ENCODE measurements at places on chromosomes 1 and 21.
A peak's percentile ranks its signal among the peaks of the same experiment; 100 is the strongest.

DNA sequence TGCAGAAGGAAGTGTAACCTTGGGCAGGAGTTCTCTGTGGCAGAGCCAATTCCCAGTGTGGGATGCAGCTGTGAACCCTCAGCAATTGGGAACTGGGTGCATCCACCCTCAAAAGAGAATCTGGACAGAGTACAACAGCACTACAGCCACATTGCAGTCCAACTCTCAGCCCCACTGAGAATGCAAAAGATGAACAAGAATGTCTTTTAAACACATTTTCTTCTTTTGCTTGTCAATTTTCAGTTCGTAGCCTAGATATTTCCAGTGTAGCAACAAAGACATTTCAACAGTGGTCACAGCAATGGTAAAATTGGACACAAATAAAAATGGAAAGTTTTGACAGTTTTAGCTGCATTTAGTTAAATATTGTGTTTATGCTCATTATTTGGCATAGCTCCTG lies 114.0 kb upstream of the APP start:
- DNase-seq = no peak

DNA sequence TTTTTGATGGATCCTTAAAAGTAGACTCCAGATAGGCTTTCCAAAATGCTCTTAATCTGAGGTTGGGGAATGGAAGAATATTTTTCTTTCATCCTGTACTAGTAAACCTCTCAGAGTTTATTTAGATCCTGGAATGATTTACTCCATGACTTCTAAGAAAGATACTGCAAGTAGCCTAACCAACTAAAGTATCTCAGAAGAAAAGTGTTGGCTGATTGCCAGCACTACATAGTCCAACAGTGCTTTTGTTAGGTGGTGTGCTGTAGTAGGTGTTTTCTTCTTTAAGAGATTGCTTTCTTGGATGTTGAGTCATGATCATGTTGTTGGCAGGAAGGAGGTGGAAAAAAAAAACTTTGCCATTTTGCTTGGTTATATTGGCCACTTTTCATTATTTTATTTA lies 119.8 kb downstream of the OSBPL9 start:
- DNase-seq = peak; percentile 25

DNA sequence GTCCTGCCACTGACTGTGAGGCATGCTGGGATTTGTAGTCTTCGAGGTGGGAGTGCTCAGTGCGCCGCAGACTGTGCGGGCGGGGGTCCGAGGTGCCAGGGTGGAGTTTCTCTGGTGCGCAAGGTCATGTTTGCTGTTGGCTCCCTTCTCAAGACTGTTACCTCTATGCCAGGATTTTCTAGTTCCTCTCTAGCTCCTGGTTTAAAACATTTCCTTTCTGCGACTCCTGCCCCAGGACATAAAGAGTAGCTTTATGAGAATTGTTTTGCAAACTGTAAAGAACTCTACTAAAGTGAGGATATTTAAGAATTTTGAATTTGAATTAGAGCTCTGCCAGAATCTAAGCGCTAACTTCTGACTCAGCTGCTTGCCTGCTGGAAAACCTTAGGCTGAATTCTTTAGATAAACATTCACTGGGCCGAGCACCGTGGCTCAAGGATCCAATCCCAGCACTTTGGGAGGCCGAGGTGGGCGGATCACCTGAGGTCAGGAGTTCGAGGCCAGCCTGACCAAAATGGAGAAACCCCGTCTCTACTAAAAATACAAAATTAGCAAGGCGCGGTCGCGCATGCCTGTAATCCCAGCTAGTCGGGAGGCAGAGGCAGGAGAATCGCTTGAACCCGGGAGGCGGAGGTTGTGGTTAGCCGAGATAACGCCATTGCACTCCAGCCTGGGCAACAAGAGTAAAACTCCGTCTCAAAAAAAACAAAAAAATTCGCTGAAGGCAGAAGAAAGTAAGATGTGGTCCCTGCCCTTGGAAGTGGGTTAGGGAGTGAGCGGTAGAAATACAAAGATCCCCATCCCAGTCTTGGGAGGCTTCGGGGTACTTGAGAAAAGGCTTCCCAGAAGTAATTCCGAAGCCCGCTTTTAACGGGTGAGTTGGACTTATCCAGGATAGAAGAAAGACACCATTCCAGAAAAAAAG lies 992 bp upstream of the USP48 start:
- peak; percentile 80 for DNase-seq

DNA sequence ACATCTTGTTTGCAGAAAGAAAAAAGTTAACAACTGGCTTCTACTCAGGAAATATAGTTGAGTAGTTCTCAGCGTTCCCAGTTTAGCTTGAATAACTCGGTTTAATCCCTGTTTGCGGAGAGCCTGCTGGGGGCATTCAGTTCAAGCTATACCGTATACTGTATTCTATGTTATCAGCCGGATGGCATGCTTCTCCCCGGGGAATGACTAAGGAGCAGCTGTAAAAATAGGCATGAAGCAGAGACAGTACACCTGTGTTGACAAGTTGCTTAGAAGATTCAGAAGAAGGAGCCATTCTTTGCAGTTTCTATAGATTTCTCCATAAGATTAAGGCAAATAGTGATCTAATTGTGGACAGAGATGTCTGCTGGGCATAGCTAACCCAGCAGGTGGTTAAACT lies 267.8 kb upstream of the NCAM2 start:
- DNase-seq = no peak

- DNase-seq = no peak
Measured at GRCh38 chr1:66940981-66941380, 16.2 kb downstream of the MIER1 start.

DNA sequence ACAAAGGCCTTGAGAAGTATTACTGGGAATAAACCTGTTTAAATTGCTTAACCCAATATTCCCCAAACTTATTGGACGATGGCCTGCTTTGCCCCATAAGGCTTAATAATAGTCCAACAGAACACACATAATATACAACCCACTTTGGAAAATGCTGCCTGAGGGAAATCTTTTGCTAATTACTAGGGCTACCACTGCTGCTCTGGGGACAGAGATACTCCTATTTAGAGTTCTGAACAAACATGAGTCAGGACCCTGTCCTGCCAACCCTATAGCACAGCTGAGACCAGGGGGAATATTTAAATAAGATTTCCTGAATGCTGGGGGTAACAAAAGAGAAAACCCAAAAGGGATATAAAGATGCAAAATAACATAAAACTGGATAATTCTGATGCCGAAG lies 139.1 kb downstream of the BRINP2 start:
- DNase-seq = no peak

- no peak for DNase-seq
Measured at GRCh38 chr1:150550222-150551050, 1.2 kb downstream of the ADAMTSL4 start.

- no peak for DNase-seq
Measured at GRCh38 chr1:94058766-94059165, 62.2 kb downstream of the ABCA4 start.

- no peak for DNase-seq
Measured at GRCh38 chr1:181911715-181912114, 149.8 kb downstream of the ZNF648 start.

DNA sequence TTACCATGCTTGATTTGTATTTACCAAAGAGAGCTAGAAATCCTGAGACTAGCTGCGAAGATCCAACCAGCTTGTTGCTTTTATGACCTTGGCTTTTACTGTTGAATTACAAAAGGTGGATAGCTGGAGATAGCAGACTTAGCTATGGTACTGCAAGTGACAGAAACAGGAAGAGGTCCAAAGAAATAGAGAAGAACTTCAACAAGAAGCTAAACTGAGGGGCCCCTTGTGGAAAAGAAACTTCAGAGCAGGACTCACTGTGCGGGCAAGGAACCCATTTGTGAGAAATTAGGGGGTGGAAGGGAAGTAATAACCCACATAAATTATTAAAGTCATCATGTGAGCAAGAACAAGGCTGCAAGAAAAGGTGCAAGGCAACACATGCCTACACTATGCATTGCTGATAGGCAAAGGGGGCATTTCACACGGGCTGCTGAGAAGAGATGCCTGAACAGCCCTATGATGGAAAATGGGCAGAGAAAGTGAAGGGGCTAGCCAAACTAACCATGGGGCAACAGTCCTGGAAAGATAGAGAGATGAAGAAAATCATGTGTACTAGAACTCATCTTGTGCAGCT lies 116.6 kb upstream of the PRDX6 start:
- DNase-seq = no peak

GRCh38 chr1:116130356-116130755 lies 19.2 kb downstream of the MAB21L3 start:
- DNase-seq = no peak

GRCh38 chr1:194786027-194786426 lies 1599.6 kb upstream of the B3GALT2 start:
- no peak for DNase-seq

- DNase-seq = no peak
Measured at GRCh38 chr1:212586206-212587015, 22.1 kb upstream of the ATF3 start.

DNA sequence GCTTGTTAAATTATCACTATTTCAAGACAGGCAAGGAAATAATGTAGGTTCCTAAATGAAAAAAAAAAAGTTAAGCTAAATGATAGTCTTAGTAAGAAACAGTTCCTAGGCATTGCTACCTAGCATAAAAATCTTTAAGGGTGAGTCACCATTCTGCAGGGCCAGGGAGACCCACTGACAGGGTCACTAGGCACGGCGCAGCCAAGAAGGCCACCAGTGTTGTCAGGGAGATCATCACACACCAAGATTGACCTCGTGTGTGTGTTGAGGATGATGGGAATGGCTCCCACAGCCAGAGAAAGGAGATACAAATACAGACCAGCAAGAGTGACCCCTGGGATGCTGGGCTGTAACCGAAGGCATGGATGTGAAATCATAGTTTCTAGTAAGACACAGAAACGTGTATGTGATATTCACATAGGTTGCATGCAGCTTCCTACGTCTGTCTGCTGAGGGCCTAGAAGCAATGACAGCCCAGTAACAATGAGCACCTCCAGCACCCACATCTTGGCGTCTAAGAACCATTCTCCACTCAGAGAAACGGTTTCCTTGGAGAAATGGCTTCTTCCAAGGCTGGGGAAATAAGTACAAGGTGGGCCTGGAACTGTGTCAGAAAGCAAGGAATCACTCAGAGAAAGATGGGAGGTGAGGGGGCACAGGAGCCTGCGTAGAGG lies 29.1 kb downstream of the RIPK4 start:
- no peak for DNase-seq

GRCh38 chr1:16986962-16987361 lies 6.5 kb upstream of the MFAP2 start:
- no peak for DNase-seq

DNA sequence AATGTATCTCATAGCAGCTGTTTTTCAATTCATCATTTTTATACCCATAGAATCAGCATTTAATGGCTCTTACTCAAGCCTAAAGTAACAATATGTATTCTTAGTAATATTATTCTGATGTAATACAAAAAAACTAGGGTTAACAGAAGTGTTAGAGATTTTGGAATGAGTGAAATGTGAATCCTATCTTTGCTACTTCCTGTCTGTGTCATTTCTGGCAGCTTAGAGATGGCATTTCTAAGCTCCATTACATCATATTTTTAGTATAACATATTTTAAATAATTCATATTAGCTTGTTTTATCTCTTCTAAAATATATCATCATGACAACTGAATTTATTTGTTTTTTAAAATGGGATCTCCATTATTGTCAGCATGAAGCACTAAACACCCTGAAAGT lies 90.2 kb downstream of the LRRC7 start:
- DNase-seq = no peak

DNA sequence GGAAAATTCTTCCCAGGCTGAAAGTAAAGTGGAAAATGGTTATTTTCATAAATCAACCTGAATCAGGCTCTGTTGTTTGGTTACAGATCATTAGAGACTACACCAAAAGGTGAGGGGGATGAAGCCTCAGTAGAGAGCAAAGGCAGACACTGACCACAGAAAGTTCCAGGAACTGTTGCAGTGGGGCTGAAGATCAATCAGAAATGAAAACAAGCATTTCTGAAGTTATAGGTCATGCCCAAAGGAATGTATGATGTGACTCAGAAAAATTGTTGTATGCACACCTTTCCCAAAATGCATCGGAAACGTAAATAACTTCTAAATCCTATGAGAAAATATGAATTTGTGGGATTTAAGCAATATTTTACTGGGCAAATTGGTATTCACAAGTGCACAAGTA lies 63.3 kb downstream of the FYB2 start:
- no peak for DNase-seq

DNA sequence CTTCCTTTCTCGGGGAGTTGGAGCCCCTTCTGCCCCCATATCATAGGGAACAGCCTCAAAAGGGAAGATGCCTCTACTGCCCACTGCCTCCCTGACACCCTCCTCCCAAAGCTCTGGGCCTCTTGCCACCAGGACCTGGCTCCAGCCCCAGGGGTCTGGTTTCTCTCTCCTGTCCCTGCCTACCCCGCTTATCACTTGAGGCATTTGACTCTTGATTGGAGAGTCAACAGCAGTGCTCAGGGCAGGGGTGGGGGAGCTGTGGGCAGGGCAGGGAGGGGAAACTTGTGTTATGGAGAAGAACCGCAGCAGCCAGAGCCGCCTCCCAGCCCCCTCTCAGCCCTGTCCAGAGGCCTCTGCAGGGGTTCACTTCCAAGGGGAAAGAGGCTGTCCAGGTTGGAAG lies 573 bp downstream of the TRIM63 start:
- DNase-seq = no peak

- no peak for DNase-seq
Measured at GRCh38 chr1:24735509-24736375, 9.5 kb upstream of the CLIC4 start.

DNA sequence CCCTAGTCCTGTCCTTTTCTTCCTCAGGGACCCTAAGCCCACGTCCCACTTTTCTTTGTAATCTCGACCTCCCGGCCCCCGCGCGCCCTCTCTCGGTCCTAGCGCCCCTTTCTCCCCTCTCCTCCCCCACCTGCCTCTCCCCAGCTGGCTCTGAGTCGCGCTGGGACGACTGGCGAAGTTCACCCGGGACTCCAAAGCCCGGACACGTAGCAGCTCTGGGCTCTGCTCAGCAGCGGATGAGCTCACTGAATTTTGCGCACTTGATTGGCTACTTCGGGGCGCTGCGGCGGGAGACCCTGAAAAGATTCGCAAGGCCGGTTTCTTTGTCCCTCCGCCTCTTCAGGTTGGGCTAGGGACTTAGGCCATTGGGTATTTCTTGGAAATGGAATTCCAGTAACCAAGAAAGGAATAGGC lies 16.3 kb upstream of the ACKR1 start:
- no peak for DNase-seq

GRCh38 chr1:77889671-77890070 lies 1.2 kb downstream of the NEXN start:
- peak; percentile 21 for DNase-seq

- DNase-seq = no peak
Measured at GRCh38 chr1:10980094-10980577, 32.3 kb upstream of the TARDBP start.

DNA sequence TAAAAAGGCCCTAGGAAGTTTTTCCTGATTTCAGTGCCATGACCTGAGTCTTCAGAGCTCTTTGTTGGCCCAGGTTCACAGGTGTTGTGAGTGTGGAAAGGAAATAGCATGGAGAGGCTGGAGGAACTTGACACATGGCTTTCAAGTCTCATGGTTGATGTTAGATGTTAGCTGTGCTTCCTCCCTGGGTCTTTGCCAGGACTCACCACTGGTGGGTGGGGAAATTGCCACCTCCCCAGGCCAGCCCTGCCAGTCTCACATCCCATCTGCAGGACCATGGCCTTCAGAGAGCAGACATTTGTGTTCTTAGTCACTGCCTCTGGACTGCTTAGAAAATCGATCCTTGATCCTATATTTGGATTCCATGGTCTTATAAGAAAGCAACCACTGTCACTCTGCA lies 383.2 kb downstream of the DISC1 start:
- DNase-seq = no peak
